ENCODE measurements at places on chromosomes 2 and 18. TPM values are rescaled to one million over a fixed set of nuclear protein-coding genes. Genes with fewer than 3 reads are reported as not detected.

DSG1 gene
- not detected for total RNA-seq

M1AP gene
- not detected for total RNA-seq

GNLY gene
- total RNA-seq: 18.6 TPM

ALPP gene
- total RNA-seq: not detected

TCF7L1 gene
- not detected for total RNA-seq

MAP2 gene
- total RNA-seq: not detected

HTR2B gene
- total RNA-seq: not detected

RASGRP3 gene
- total RNA-seq: 3.6 TPM

ACTR2 gene
- total RNA-seq: 306 TPM

ITPRIPL1 gene
- 59.8 TPM for total RNA-seq

PROM2 gene
- total RNA-seq: 0.25 TPM

CD8B2 gene
- total RNA-seq: 3.2 TPM

AQP12B gene
- not detected for total RNA-seq
